ENCODE measurements at places on chromosomes 5 and 9.

- no peak for DNase-seq
Observed at GRCh38 chr9:109496841-109497225, 1.3 kb downstream of the PTPN3 start.

DNA sequence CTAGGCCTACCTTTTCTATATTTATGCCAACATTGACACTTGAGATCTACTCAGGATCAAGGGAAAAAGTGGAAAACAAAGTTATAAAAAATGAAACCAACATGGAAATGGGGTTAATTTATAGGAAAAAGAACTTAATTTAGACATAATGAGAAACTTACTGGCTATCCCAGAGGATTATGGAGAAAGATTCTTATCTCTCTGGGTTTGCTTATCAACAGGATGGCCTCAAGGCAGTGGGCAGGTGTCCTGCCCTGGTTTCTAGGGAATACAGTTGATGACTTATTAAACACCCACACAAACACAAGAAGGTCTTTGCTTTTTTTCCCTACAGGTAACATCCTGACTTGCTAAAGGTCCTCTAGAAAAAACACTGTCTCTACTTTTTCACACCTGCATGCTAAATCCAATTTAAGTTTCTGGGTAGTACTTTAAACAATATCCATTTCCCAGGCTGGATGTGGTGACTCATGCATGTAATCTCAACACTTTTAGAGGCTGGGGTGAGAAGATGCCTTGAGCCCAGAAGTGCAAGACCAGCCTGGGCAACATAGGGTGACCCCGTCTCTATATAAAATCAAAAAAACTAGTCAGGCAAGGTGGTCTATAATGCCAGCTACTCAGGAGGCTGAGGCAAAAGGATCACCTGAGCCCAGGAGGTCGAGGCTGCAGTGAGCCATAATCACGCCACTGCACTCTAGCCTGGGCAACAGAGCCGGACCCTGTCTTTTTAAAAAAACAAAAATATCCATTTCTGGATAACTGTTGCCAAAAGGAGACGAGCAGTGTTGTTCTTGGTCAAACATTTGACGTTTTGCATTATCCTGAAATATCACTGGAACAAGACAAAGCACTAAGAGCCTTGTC lies 6.6 kb upstream of the ZNF608 start:
- DNase-seq, result no peak

GRCh38 chr5:109186759-109187158 lies 223.0 kb downstream of the PJA2 start:
- no peak for DNase-seq

DNA sequence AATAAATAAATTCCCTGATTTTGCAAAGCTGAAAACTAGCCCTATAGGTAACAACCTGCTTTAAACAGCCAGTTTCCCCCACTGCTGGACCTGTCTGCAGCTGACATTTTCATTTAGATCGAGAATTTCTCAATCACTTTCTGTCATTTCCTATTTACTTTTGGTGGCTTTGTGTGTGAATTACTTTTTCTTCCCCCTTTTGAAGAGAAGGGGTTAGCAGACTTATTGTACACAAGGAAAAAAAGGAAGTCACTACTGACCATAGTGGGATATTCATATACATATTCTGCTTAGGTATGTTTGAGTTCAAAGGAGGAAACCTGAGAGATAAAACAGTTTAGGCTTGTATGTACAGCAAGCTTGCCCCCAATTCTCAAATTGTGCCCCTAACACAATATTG lies 27.0 kb upstream of the IFNB1 start:
- DNase-seq, result no peak

All from activated CD8-positive, alpha-beta memory T cell treated with anti-CD3 and anti-CD28 coated beads for 4 hours (primary cell).